ENCODE measurements at places on chromosomes 13 and 19.

DNA sequence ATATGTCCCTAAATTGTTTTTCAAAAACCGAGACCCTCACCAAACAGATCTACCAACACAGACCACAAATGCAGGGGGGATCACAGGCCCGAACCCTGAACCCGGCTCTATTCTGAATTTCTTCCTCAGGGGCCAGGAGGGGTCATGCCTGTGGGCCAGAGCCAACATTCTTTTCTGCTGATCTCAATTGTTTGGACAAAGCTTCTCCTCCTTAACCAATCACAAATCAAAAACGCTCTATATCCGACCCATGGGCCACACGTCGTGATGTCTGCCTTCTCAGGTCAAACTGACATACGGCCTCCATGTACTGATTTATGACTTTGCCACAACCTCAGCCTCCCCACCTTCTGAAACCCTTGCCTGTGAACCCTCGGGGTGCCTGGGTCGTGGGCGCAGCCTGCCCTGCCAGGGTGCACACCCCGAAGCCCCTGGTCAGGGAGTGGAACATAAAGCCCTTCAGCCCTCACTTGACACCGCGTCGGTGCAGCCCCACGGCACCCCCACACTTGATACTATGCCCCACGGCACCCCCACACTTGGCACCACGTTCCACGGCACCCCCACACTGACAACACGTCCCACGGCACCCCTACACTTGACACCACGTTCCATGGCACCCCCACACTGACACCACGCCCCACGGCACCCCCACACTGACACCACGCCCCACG is 58.4 kb upstream of the C13orf46 start:
- DNase-seq, result no peak

GRCh38 chr13:27964741-27965323 is 4.3 kb downstream of the CDX2 start:
- DNase-seq, result no peak

- no peak for DNase-seq
These were observed 15.3 kb downstream of the RAB3D start for GRCh38 chr19:11324079-11324661.

- DNase-seq, result no peak
These were observed 44.9 kb upstream of the NBEA start for GRCh38 chr13:34897220-34897619.

GRCh38 chr13:33682020-33682564 is 135.9 kb upstream of the RFC3 start:
- DNase-seq, result no peak

DNA sequence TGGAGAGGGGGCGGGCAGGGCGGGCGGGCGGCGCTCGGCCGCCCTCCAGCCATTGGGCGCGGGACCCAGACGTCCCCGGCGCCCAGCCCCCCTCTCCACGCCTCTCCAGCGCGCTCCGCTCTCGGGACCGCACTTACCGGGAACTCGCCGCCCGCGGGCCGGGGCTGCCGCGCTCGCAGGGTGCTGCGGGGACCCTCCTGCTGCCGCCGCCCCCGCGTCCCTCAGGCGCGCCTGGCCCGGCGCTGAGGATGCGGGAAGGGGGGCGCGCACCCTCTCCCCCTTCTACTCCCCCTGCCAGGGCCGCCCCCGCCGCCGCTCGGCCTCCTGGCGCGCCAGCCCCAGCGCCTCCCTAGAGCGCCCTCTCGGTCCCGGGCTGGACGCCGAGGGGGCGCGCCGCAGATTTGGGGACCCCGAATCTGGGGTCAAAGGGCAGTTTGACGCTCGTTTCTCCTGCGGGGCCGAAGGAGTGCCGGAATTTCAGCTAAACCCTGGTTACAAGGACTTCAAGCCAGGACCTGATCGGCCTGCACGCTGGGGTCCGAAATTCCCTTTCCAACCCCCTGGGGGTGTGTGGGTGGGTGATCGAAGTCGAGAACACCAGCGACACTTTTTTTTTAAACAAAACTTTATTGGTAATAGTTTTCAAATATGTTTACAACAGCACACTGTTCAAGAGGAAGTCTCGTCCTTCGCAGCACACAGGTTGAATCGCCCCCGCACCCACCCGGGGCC is 696 bp upstream of the SAMD1 start:
- peak; percentile 61 for DNase-seq

All from CD4-positive, alpha-beta T cell treated with Interleukin-2 at 100 ng/mL for 4 hours (primary cell).